ENCODE measurements at places on chromosomes 2 and 18. TPM values are rescaled to one million over a fixed set of nuclear protein-coding genes. Genes with fewer than 3 reads are reported as not detected.

MOGAT1 gene
- total RNA-seq = not detected

C2orf15 gene
- total RNA-seq = not detected

TRABD2A gene
- 6.4 TPM for total RNA-seq

GALNT5 gene
- 26.9 TPM for total RNA-seq

TMEM169 gene
- 0.09 TPM for total RNA-seq

NOSTRIN gene
- 0.09 TPM for total RNA-seq

KCNS3 gene
- 0.43 TPM for total RNA-seq

CCDC150 gene
- 1.9 TPM for total RNA-seq

All from smooth muscle cell of bladder (primary cell).